Iris pigment epithelial cell (primary cell): ENCODE measurements at places on chromosomes 12 and 14.
A peak's percentile ranks its signal among the peaks of the same experiment; 100 is the strongest.

DNA sequence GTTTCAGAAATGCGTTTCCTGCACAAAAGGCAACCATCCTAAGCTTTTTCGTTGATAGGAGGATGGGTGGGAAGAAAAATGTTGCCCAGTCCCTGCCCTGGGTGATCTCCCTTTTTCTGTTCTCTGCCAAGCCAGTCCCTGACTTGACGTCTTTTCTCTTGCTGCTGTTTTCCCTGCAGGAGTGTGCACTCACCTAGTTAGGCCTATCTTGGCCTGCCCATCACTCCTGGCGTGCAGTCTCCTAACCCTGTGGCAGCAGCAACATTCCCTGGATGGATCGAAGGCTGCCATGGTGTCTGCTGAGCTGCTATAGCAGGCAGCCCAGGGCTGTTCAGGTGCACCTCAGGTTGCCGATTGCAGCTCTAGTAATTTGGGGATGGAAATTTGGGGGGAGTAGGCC is 1.2 kb downstream of the UNC119B start:
- DNase-seq, result no peak

DNA sequence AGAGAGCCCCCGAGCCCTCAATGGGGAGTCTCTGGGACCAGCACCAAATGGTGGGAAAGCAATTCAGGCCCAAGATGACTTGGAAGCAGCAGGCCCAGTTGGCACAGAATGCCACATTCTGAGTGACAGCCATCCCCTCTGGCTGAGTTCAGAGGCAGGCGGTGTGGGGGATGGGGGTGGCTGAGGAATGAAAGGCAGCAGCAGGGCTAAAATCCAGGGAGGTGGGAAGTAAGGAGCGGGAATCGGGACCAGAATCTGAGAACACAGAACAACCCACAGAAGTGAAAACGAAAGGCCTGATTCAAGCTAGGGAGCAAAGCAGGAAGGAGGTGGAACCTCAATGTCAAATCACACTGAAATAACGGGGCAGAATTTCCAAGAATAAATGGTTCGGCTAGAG is 171.2 kb downstream of the CALM1 start:
- DNase-seq, result no peak

DNA sequence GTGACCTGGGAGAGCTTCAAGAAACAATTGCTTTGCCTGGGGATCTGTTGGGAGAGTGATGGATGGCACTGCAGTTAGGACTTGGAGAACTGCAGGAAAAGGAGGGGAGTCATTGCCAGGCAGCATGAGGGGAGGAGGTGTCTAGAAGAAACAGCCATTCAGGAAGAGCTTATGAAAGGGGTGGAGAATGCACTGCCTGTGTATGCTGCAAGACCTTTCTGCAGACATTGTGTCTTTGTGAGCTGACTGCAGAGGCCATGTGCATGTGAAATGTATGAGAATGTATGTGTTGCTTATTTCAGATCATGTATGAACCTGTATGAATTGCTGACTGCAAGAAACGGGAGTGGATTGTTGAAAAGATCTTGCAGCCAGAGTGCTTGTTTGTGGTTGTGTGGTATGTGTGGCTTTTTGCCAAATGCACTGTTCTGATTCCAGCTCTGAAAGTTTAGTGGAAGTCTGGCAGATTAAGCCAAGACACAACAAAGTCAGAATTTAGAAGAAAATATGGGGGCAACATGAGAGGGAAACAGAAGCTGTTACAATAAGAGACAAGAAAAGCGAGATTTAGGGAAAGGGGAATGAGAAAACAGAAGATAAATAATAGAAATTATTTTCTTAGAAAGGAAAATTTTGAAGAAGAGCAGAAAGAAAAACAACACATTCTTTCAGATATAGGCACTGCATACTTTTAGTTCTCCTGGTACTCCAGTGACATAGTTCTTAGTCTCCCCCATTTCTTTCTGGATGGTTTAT is 9.8 kb upstream of the RIMKLB start:
- peak; percentile 89 for DNase-seq

DNA sequence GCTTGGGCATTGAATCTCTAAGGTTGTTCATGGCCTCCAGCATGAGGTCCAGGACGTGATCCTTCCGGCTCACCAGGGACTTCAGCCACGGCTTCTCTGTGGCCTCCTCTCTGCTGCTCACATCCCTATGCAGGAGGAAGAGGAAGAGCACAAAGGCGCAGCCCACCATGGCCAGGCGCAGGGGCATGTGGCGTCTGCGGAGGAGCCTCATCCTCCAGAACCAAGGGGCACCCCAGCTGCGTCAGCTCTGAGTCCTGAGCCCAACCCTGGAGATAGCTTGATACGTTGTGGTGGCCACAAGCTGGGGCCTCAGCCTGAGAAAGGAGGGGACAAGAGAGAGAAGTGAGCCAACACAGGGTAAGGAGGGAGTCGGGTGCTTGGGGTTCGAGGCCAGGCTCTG is 11.6 kb downstream of the GALNT6 start:
- no peak for DNase-seq

- DNase-seq, result no peak
Measured at GRCh38 chr12:113278633-113279032, 56.3 kb downstream of the SLC8B1 start.

- peak; percentile 81 for DNase-seq
Measured at GRCh38 chr14:105473677-105474482, 741 bp upstream of the CRIP2 start.
